ENCODE measurements at places on chromosomes 6 and 20. TPM values are rescaled to one million over a fixed set of nuclear protein-coding genes. Genes with fewer than 3 reads are reported as not detected.

The VSTM2L gene
- total RNA-seq = not detected

The PPP1R16B gene
- total RNA-seq = 93.3 TPM

The PERP gene
- total RNA-seq = 36.7 TPM

The GABRR1 gene
- not detected for total RNA-seq

The SFTA2 gene
- not detected for total RNA-seq

The PXT1 gene
- total RNA-seq = not detected

The HDGFL1 gene
- not detected for total RNA-seq
